HuH-7.5 (cell line): ENCODE measurements at places on chromosomes 12 and 14.

GRCh38 chr12:42442311-42442759 lies 116.4 kb downstream of the PPHLN1 start:
- no peak for DNase-seq

DNA sequence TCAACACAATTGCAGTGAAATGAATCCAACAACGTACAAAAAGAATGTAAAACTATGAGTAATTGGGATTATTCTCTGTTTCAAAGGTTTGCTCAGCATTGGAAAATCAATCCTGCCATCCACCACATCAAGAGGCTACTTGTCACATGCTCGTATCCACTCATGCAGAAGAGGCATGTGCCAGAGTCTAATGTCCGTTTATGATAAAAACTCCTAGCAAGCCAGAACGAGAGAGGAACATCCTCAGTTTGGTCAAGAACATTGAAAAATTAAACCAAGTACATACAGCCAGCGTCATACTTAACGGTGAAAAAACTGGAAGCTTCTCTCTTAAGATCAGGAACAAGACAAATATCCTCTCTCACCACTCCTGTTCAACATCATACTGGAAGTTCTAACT lies 563.9 kb upstream of the TMEM132C start:
- DNase-seq, result no peak

- DNase-seq, result no peak
These were observed 69.8 kb upstream of the RIN3 start for GRCh38 chr14:92443741-92444140.

DNA sequence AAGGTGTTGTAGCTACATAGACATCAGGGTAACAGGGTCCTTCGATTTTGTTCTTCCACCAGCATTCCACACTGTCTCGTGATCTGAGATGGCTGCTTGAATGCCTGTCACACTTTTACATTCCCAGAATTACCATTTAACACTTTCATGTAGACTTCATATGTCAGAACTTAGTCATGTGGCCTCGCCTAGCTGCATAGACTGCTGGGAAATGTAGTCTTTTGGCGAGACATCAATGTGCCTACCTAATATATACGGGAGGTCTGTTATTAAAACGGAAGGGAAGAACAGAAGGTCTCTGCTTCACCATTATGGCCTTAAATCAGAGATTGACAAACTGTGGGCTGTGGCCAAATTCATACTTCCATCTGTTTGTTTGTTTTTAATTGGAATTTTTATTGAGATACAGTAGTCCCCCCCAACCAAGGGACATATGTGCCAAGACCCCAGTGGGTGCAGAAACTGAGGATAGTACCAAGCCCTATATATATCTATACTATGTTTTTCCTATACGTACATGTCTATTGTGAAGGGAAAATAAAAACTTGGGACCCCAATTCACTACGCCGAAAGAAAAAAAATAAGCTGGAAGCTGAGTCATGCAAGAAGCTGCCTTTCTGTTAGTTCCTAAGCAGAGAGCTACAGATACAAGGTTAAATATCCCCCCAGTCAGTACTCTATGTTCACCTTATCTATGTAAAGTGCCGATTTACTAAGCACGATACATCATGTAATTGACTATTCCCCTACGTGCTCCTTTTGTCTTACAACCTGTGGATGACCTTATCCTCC lies 11.3 kb upstream of the HRK start:
- no peak for DNase-seq

DNA sequence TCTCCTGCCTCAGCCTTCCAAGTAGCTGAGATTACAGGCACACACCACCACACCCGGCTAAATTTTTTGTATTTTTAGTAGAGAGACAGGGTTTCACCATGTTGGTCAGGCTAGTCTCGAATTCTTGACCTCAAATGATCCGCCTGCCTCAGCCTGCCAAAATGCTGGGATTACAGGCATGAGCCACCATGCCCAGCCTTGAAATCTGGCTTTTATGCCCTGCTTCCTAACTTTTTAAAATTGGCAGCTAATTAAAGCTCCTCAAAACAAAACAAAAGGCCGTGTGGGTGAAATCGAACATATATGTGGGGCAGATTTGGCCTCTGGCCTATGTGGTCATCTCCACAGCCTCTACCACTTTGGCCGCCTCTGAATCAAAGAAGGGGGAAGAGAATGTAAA lies 37.9 kb downstream of the KCTD10 start:
- DNase-seq, result no peak

- DNase-seq, result no peak
These were observed 95.1 kb downstream of the PELI2 start for GRCh38 chr14:56213306-56213705.

- DNase-seq, result no peak
These were observed 22.4 kb downstream of the ERH start for GRCh38 chr14:69375722-69376121.

- no peak for DNase-seq
These were observed 58.2 kb downstream of the HMGA2 start for GRCh38 chr12:65882486-65882885.

- no peak for DNase-seq
These were observed 28.9 kb downstream of the RIMBP2 start for GRCh38 chr12:130687190-130687589.

- no peak for DNase-seq
These were observed 11.7 kb upstream of the SERPINA11 start for GRCh38 chr14:94464290-94464689.

- no peak for DNase-seq
These were observed 95.1 kb upstream of the NRXN3 start for GRCh38 chr14:78075033-78075432.

DNA sequence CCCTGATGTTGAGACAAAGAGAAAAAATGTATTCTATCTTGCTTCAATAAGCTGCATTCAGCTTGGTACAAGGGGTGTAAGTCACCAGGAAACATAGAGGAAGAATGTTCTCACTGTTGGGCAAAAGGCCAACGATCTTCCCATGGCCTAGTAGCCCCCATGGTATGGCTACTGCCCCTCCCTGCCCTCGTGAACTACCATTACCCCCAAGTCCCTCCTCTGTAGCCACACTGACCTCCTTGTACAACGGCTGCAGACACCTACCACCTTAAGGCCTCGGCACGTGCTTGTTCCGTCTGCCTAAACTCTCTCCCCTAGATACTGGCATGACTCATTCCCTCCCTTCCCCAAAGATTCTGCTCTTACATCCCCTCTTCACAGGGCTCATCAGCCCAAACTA lies 81.9 kb upstream of the ANO2 start:
- no peak for DNase-seq
